Activated CD4-positive, alpha-beta T cell treated with anti-CD3 and anti-CD28 coated beads for 24 hours (primary cell): ENCODE measurements at places on chromosomes 6 and 20.

- DNase-seq: peak; percentile 68
Observed at GRCh38 chr6:11353921-11354389, 121.5 kb upstream of the NEDD9 start.

- DNase-seq: peak; percentile 75
Observed at GRCh38 chr6:30955367-30956042, 14.7 kb downstream of the MUCL3 start.

GRCh38 chr20:44759595-44759994, 13.9 kb downstream of the KCNK15 start:
- no peak for DNase-seq

- DNase-seq: no peak
Observed at GRCh38 chr6:340186-340955, 48.1 kb downstream of the DUSP22 start.

DNA sequence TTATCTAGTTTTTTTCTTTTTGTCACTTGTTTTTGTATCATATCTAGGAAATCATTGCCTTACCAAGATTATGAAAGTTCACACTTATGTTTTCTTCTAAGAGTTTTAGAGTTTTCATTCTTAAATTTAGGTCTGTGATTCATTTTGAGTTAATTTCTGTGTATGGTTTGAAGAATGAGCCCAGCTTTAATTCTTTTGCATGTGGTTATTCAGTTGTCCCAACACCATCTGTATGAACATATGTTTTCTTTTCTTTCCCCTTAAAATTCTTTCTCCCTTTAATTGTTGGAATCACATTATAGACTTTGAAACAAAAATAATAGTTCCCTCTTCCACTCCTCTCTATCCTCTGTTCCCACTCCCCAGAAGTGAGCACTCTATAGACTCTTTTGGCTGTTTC, 85.4 kb downstream of the SLX4IP start:
- DNase-seq: no peak

DNA sequence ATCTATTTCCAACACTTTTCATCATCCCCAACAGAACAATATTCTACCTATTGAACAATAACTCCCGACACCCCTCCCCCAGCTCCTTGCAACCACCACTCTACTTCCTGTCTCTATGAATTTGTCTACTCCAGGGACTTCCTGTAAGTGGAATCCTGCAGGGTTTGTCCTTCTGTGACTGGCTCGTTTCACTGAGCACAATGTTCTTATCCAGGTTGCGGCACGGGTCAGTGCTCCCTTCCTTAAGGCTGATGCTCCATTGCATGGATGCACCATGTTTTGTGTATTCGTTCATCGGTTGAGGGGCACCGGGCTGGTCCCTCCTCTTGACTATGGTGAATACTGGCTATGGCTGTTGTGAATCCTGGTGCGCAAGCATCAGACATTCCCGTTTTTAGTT, 163.2 kb downstream of the TBXT start:
- DNase-seq: no peak

- no peak for DNase-seq
Observed at GRCh38 chr6:128723667-128724066, 159.3 kb upstream of the LAMA2 start.

DNA sequence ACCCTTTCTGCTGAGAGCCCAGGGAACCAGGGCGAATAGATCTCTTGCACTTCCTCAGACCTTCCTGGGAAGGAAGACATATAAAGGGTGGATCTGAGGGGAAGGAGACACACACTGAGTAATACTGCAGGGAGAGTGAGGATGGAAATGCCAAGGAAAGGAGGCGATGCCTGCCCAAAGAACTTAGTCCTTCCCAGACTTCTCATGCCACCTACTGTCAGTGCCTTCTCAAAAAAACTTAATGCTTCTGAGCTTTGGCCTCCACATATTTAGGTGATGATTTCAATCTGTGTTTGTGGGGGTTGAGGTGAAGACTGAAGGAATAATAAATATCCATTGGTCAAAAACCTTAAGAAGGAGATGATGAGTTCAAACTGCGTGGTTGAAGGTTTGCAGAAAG, 9.7 kb downstream of the BTN3A1 start:
- DNase-seq: no peak

- DNase-seq: no peak
Observed at GRCh38 chr20:19725814-19726525, 32.1 kb upstream of the RIN2 start.

- DNase-seq: peak; percentile 48
Observed at GRCh38 chr20:47196091-47197081, 160.1 kb downstream of the ZMYND8 start.

- DNase-seq: no peak
Observed at GRCh38 chr6:113829696-113830045, 27.5 kb upstream of the MARCKS start.

- peak; percentile 67 for DNase-seq
Observed at GRCh38 chr6:106519460-106520394, 109.6 kb downstream of the RTN4IP1 start.

DNA sequence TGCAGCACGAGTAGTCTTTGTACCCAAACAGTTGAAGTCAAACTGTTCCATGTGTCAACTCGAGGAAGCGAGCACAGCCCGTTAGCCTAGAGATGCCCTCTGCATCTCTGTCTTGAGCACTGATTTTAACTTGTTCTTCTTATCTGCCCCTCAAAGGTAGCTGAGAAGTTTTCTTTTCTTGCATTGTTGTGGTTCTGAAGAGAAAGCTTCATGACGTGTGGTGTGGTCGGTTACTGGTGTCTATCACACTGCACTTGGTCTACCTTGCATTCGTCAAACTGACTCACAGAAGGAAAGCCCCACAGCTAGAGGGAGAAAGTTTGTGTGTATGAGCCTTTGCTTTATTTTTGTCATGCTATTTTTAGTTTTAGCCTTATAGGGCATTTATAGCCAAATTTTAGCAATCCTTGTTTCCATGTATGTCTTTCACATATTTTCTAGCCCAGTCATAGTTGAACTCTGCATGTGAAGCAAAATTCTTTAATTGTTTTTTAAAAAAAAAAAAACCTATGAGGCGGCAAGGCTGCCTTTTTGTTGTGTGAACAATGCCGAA, 115.1 kb downstream of the JAG1 start:
- DNase-seq: peak; percentile 10

DNA sequence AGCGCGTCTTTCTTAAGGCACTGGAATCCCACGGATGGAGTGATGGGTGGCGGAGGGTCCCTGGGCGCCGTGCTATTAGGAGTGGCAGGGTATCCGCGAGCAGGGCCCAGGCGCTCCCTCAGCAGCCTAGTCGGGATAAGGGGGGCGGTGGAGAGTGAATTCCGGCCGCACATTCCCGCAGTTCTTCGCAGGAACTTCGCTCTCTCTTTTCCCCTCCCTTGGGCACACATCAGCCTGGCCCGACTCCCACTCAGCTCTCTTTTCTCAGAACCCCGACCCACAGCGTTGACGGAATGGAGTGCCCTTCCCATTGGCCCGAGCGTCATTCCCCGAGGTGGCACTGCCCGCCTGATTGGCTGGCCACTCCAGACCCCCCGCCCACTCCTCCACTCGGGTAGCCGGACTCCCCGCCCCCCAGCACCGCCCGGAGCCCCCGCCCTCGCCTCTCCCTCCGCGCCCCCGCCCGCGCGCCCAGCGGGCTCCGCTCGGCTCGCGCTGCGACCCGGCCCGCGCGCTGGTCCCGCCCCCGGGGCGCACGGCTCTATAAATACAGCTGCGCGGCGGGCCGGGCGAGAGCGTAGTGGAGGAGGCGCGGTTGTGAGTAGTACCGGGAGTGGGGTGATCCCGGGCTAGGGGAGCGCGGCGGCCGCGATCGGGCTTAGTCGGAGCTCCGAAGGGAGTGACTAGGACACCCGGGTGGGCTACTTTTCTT, at the start of gene ID4:
Gene ID4, plus strand, starts transcription at position 572 of the 712 bp plus-strand sequence. CDS start 385 bp downstream, outside the sequence.
- no peak for DNase-seq

DNA sequence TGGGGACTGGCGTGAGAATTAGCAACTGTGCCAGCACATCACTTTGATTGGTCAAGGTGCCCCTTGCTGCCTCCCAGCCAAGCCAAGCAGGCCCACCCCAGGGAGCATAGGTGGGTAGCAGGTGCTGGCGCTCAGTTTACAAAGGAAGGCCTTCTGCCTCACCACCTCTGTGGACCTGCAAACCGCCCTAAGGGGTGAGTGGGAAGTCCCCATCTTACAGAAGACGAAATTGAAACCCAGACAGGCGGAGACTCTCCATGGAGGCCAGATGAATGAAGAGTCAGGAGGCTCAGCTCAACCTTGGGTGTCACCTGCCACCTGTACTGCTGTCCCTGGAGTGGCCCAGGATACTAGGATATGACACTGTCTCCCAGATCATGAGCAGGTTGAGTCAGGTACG, 21.5 kb upstream of the MAS1L start:
- no peak for DNase-seq

DNA sequence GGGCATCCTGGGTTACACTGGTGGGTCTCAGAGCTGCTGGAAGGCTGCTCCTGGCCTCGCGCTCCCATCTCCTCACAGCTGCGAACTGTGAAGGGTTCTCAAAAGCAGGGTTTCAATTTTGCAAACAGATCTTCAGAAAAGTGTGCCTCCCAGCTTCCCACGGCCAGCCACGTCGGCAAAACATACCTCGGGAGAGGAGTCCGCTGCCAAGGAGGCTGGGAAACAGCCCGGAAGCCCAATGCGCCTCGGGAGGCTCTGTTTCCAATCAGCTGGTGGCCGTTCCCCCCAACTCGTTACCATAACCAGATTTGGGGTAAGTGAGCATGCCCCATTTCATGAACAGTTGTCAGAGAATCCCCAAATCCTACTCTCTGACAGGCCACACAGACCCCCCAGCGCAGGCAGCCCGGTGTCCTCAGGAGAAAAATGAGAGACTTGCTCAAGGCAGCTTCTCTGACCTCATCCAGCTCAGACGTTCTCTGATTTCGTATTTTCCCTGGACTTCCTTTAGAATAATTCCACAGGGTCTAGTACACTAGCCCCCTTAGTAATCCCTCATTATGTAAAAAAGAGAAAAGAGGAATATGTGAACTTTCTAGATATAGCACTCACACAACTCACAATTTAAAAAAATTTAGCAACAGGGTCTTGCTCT, 98.4 kb downstream of the SNX5 start:
- no peak for DNase-seq

DNA sequence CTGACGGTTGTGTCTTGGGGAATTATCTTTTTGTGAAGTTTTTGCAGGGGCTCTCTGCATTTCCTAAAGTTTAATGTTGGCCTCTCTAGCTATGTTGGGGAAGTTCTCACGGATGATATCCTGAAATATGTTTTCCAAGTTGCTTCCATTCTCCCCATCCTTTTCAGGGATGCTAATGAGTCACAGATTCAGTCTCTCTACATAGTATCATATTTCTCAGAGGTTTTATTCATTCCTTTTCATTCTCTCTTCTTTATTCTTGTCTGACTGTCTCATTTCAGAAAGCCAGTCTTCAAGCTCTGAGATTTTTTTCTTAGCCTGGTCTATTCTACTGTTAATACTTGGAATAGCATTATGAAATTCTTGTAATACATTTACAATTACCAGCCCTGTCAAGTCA, 61.3 kb downstream of the UNC5CL start:
- no peak for DNase-seq
